ENCODE measurements at places on chromosomes 6 and 20.

DNA sequence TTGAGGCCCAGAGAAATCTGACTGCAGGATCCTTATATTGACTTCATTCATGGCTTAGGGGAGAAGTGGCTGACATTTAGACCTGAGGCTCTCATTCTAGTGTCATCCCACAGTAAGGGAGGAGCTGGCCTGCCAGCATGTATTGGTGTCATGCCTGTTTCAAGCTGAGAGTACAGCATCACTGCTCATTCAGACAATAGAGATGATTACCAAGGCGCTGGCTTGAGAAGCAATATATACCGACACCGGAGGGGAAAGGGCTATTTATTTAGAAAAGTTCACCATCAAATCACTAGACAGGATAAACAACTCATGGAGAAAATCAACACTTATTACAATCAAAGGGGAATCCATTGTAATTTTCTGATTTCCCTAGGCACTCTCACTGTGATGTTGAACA is 84.4 kb upstream of the HDAC2 start:
- DNase-seq, result peak; percentile 23

DNA sequence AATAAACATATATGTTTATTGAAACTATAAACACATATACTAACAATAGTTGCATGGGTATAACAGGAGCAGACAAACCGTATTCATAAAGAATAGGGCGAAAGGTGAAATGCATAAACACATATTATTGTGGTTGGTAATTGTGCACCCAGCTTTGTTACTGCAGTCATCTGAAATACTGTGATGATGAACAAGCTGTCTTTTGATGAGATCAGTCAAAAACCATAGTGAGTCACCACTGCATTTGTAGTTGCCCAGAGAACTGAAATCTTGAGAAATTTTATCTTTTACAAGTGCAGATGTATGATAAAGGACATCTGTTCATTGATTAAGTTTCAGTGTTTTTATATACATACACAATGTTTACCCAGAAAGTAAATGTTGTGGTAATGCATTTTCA is 133.7 kb downstream of the MYO6 start:
- no peak for DNase-seq

GRCh38 chr6:112475083-112475482 is 128.0 kb downstream of the RFPL4B start:
- DNase-seq, result no peak

DNA sequence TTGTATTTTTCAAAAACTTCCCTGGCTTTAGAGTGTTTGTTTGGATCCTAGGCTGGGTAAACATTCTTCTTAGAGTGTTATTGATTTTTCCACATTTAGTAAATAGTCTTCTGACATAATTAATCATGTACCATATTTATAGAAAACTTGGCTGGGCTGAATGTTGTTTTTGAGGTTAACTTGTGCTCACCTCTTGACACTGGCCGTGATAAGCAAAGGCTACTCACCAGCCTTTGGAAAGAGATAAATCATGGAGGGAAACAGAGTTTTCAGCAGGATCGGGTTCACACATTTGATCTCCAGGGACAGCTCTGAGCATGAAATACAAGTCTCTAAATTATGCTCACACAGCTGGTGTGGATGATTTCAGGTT is 6.2 kb upstream of the CD93 start:
- DNase-seq, result no peak

DNA sequence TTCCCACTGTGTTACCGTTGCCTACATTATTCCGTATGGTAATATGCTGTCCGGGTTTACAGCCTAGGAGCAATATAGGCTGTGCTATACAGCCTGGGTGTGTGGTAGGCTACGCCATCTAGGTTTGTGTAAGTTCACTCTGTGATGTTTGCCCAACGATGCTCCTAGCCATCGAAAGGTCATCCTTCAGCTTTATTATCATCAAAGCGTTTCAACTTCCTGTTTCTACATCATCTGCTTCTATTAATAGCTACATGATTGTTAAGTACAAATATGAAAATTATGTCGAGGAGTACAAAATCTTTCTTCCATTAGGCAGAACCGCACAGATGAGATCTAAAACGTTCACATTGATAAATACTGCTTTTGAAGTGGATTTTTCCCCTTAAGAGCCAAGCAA is 69.9 kb downstream of the PPP1R14C start:
- DNase-seq, result no peak

GRCh38 chr6:163422550-163422949 is 8.0 kb downstream of the QKI start:
- DNase-seq, result no peak

- no peak for DNase-seq
These were observed 135.2 kb upstream of the PRL start for GRCh38 chr6:22432060-22432459.

GRCh38 chr6:78618970-78619369 is 248.4 kb upstream of the IRAK1BP1 start:
- no peak for DNase-seq

GRCh38 chr6:168160506-168161370 is 81.7 kb upstream of the FRMD1 start:
- no peak for DNase-seq

GRCh38 chr6:71486461-71486860 is 197.8 kb downstream of the OGFRL1 start:
- DNase-seq, result no peak

DNA sequence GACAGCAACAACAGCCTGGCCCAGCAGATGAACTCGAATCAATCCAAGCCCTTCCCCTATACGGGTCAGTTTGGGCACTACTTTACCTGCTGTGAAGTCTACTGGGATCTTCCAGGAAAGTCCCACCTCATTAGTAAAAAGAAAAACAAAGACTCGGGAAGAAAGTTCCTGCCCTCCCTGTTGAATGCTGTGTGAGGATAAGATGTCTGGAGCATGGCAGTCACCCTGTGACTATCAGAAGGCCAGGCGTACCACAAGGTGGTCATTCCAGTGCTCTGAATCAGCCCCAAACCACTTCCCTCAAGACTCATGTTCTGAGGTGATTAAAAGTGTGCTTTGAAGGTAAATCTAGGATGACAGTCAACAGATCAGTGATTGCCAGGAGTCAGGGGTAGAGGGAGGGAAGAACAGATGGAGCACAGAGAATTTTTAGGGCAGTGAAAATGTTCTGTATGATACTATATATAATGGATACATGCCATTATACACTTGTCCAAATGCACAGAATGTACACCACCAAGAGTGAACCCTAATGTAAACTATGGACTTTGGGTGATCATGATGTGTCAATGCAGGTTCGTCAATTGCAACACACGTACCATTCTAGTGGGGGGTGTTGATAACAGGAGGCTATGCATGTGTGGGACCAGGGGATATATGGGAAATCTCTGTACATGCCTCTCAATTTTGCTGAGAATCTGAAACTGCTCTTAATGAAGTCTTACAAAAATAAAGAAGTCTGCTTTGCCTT is 14.7 kb downstream of the FKBP1A start:
- no peak for DNase-seq

- DNase-seq, result no peak
These were observed 64.8 kb downstream of the GRIK2 start for GRCh38 chr6:101458336-101458735.

DNA sequence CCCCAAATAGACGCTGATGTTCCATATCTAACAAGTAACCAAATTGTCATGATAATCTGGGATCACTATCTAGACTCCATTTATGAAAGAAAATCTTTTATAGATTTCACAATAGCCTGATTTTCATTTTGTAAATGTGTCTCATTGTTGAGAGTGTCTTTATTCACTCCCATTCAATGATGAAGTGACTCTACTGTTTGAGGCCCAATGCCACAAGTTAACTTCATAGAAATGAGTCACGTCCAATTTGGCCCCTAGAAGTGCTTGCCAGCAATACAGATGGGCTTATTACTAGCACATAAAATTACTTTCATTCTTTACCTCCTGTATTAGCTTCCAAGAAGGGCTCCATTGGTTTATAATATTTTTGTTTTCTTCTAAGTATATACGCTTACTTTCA is 6.3 kb downstream of the IPCEF1 start:
- DNase-seq, result no peak

DNA sequence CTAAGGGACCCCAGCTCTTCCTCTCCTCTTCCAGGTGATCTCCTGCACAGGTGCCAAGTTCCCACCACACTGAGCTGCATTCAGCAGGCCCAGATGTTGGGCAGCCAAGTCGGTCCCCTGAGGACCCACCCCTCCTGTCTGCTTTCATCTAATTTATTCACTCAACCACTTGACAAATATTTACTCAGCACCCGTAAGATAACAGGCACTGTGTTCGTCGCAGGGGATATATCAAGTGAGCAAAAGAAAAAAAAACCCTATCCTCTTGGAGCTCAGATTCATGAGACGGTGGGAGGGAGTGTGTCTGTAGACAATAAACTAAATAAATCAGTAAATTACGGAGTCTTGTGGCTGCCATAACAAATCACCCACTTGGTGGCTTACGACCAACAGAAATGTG is 143.6 kb downstream of the MRPL14 start:
- no peak for DNase-seq

DNA sequence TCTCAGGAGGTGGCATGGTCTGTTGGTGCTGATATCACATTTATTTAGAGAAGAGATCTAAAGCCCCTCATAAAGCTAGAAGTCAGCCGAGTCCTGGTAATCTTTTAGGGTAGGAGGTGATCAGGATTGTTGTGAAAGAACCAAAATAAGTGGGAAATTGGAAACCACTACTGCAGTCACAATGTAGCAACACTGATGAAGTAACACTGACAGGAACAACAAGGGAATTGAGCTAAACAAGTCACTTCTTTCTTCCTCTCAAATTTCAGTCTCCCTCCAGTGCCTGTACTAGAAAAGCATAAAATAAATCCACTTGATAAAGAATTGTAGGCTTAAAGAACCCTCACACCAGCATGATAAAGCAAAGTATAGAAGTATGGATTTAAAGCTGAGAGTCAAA is 1509.0 kb downstream of the GRIK2 start:
- no peak for DNase-seq

- DNase-seq, result no peak
These were observed 45.7 kb downstream of the PREX1 start for GRCh38 chr20:48782053-48782452.

DNA sequence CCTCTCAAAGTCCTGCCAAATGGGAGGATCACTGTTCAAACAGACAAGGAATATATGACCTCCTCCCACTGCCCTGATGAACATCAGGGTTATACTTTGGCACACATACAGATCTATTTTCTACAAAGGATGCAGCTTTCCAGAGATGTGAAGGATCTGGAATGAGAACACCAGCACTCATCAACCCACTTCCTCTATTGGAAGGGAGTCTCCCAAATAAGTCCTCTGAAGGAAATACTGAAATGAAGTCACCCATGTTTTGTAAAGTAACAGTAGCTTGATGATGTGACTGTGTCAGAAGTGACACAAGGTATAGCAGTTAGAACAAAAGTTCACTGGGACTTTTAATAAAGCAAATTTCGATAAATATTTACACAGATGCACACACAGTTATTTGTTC is 104.9 kb downstream of the OGFRL1 start:
- no peak for DNase-seq

- no peak for DNase-seq
These were observed 53.2 kb downstream of the PDE7B start for GRCh38 chr6:135904666-135905065.

GRCh38 chr20:31595654-31596411 is 9.3 kb upstream of the ID1 start:
- DNase-seq, result peak; percentile 24

DNA sequence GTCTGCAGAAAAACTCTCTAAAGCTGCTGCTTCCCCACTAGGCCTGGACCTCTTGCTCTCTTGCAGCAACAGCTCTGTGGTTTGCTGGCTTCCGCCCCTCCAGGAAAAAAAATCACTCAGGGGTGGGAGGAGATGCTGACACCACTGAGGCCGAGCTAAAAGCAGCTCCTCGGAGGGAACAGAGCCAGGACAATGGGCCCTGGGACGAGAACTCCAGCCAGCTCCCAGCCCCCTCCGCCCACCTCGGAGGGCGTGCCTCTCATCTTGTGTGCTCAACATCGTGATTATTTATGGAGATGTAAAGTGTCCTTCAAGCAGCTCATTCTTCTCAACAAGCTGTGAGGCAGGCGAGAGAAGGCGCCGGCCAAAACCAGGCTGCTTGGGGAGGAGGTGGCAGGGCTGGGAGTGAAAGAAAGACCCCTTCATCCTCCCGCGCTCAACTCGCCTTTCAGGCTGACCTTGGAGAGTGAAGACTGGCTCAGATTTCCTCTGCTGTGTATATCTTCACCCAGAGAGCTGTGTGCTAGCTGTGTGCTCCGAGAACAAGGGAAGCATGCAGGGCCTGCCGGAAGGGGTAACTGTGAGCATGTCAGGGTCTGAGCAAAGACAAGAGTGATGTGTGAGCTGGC is 53.5 kb upstream of the LRFN2 start:
- DNase-seq, result peak; percentile 2

DNA sequence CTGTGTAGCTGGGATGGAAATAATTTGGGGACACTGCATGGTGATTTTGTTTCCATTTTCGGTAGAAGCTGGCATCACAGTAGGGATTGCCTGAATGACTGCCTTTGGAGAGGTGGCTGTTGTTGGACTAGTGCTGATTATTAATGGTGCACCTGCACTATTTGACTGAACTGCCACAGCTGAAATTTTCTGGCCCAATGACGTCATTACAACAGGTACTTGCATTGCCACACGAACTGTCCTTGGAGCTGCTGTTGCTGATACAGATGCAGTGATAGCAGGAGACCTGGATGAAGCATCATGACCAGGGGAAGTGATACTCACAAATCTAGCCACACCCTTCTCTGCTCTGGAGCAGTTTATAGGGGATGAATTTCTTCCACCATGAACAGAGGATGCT is 95.6 kb upstream of the FOXC1 start:
- DNase-seq, result no peak

DNA sequence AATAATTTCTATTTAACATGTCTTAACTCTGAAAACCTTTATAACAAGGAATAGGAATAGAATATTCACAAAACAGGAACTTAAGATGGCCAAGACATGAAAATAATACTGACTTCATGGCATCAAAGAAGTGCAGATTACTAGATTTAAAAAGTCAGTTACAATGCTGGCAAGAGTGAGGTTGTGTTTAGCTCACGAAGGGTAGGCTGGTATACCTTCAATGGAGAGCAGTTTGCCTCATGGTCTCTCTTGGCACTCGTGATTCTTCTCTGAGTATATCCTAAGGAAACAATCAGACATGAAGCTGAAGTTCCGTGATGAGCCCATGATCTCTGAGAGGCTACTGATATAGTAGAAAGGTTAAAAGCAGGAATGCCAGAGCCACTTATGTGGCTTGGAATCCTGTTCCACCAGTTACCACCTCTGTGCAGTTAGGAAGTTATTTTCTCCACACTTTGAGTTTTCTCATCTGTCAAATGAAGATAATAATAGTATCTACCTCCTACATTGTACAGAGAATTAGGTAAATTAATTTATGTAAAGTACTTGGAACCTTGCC is 7.2 kb downstream of the NCOA7 start:
- no peak for DNase-seq

DNA sequence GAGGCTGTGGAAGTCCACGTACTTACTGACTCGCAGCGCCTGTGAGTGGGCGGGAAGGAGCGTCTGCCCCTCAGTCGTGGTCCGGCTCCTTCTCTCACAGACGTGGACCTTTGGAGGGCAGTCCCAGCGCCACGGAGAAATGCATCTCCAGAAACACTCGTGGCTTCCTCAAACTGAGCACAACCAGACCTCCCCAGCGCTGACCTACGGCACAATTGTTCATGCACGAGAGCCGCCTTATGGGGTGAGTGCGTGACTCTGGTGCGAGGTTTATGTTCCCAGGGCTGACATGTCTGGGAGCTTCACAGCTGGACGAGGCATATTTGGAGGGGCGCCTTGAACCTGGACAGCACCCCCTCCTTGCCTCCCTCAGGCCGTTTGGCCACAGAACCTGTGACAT is 29.7 kb downstream of the FRMD1 start:
- DNase-seq, result no peak

GRCh38 chr6:127366282-127367022 is 23.0 kb upstream of the ECHDC1 start:
- no peak for DNase-seq
